M059J (cell line): ENCODE measurements at places on chromosomes 12 and 14. TPM values are rescaled to one million over a fixed set of nuclear protein-coding genes. Genes with fewer than 3 reads are reported as not detected.

Gene TC2N
- total RNA-seq: not detected in 2 replicates

- DNase-seq: no peak
Measured at GRCh38 chr12:75476071-75476470, 4.5 kb upstream of the GLIPR1 start.

DNA sequence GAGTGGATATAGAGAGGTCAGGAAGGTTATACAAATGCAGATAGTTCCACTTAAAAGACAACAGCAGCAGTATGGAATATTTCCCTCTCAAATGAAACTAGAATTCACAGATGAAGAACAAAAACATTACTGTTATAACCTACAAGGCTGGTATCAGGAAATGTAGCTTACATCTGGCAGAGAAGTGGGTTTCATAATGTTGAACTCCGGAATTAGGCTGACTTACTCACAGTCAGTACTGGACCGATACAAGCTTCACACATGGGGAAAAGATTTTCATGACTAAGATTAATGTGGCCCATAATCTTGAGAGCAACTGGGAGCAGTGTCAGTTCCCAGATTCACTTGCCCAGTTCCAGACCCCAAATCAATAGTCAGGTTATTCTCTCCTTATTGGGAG is 353.9 kb downstream of the DUSP6 start:
- DNase-seq: no peak

DNA sequence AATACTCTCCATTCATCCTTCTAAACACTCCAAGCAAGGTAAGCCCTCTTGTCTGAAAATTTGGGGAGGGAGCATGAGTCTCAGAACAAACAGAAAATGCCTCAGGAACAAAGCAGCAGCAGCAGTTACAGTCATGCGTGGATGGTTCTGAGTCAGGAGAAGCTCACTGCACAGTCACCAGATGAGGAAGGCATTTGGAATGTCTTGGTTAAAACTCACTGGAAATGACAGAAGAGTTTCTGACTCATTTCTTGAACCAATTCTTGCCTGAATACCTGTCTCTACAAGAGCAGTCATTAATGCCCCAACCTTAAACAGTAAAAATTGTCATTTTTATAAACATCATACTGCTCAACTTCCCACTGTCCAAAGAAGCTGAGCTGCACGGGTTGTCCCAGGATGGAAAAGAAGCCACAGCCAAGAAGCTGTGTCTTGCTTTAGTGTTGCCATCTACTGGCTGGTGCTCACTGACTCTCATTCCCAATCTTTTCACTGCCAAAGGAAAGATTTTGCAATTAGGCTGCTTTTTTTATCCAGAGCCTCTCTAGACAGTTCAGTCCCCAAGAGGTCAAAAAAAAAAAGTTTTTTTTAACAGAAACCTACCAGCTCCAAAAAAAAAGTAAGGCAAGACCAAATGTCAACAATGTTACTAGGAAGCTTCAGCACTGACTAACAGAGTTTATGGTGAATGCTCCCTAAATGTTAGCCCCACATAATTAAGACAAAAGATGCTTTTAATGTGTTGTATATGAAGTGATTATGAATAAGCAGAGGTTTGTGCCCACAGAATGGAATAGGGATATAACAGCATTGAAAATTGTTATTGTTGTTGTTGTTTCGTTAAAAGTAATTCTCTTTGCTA is 40.4 kb downstream of the KICS2 start:
- DNase-seq: peak; percentile 99

- no peak for DNase-seq
Measured at GRCh38 chr12:111100554-111100953, 180.2 kb upstream of the MYL2 start.

- DNase-seq: no peak
Measured at GRCh38 chr12:51214895-51215294, 3.0 kb downstream of the POU6F1 start.

GRCh38 chr14:74018174-74018585 is 908 bp downstream of the ENTPD5 start:
- peak; percentile 82 for DNase-seq

GRCh38 chr12:11891346-11891745 is 179.4 kb upstream of the BCL2L14 start:
- no peak for DNase-seq

- peak; percentile 41 for DNase-seq
Measured at GRCh38 chr12:81450920-81451739, 308.0 kb downstream of the PPFIA2 start.

DNA sequence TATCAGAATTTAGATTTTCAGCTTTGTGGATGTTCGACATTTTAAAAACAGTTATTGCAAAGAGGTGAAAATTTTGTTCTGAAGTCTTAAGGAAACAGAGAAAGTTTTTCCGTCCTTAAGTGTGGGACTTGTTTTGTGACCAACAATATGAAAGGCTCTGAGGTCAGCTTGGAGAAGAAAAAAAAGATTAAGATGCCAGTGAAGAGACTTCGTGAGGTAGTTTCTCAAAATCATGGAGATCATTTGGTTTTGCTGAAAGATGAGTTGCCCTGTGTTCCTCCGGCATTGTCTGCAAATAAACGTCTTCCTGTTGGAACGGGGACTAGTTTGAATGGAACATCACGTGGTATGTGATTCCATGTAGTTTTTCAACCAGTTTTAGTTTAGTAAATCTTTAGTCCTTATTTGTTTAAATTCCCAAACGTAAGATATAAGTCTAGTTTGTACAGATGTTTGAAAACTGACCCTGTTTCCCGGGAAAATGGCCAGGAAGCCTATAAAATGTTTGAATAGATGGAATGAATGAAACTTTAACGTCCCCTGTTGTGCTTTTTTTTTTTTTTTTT is 682 bp downstream of the KIAA0586 start:
- DNase-seq: peak; percentile 69
